Right ventricle myocardium inferior (tissue), 1 donor: ENCODE measurements at places on chromosomes 4 and X. TPM values are rescaled to one million over a fixed set of nuclear protein-coding genes. Genes with fewer than 3 reads are reported as not detected.

DNA sequence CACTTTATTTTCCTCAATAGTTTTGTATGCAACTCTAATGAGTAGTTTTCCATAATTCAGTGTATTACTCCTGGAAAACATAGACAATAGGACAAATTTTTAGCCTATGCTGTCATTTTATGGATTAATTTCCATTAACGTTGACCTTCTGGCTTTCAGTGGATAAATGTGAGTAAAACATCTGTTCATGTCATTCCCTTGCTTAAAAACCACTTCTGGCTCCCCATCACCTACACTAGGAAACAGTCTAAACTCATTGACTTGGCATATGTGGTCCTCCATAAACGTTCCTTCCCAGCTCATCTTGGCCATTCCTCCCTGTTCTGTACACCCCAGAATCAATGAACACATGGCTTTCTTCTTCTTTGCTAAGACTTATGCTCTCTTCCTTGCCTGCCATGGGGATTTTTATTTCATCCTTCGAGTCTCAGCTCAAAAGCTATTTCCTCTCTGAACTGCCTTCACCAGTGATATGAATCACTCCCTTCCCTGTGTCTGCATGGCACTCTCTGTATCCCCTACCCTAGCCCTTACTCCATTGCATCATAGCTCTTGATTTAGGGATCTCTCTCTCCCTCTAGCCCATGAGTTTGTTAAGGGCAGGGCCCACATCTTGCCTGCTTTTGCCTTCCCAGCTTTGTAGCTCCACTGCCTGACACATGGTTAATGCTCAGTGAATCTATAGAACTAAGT, 34.8 kb downstream of the DOCK11 start:
- no peak for DNase-seq

DNA sequence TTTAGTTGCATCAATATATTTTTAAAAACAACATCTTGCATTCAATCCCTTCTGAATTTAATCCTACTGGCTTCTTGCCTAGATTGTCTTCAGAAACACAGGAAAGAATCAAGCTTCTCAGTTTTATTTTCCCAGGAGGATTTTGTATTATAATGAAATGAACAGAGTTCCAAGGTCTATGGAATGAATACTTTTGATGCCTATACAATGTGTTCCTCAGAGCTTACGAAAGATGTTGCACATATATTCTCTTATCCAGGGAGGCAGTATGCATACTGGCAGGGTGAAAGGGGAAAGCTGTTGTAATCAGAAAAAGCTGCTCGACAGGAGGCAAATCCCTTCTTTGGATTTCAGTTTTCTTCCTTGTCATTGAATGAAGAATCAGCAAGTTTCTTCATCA, 8.8 kb downstream of the TMPRSS11D start:
- no peak for DNase-seq

- DNase-seq, result no peak
Observed at GRCh38 chrX:119694601-119695534, 1.9 kb upstream of the SEPTIN6 start.

DNA sequence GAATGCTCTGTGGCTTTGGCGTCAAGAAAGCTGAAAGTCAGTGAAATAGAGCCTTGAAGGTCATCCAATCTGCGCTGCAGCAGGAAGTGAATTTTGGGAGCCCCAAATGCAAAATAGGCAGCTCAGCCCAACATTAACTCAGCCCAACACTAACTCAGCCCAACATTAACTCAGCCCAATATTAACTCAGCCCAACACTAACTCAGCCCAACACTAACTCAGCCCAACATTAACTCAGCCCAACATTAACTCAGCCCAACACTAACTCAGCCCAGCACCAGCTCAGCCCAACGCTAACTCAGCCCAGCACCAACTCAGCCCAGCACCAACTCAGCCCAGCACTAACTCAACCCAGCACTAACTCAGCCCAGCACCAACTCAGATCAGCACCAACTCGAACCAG, 71.5 kb downstream of the SORBS2 start:
- no peak for DNase-seq

Gene TMEM47
- total RNA-seq, result 32.9 TPM

GRCh38 chr4:853416-853781, 27.5 kb upstream of the CPLX1 start:
- DNase-seq, result peak; percentile 56
